Activated CD4-positive, alpha-beta T cell treated with anti-CD3 and anti-CD28 coated beads, Interleukin-2, amount 10 ng/mL, durations not matched to agents 24 days and 14 days (primary cell): ENCODE measurements at places on chromosomes 6 and 20. TPM values are rescaled to one million over a fixed set of nuclear protein-coding genes. Genes with fewer than 3 reads are reported as not detected.

GRCh38 chr6:16494793-16495192 lies 256.4 kb downstream of the GMPR start:
- DNase-seq, result peak; percentile 56

- DNase-seq, result no peak
Observed at GRCh38 chr20:59800309-59800708, 133.1 kb downstream of the SYCP2 start.

- DNase-seq, result no peak
Observed at GRCh38 chr6:33971580-33971979, 167.8 kb upstream of the MLN start.

- no peak for DNase-seq
Observed at GRCh38 chr20:11375335-11375734, 542.4 kb upstream of the BTBD3 start.

DNA sequence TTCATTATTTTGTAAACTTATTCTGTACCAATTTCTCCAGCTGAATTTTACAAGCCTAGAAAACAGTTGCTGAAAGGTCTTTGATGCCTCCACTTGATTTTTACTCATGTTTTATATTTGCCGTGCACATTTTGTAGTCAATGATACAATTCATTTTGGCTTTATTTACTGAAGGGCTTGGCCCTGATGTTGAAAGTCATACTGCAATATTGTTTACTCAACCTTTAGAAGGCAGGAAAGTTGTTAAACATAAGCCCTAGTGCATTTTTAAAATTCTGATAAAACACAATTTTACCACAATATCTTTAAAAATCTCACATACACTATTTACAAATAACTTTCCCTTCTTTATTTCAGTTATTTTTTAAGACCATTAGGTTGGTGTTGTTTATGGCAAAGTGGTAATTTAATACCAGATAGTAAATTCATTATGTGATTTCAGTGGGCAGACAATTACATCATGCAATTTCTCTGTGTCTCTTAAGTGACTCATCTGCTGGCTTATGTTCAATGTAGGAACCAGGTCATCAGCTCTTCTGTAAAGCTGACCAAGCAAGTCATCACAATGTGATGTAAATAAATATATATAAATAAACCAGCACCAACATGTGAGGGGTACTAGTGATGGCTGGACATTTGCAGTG lies 121.1 kb upstream of the SLC35B3 start:
- no peak for DNase-seq

- no peak for DNase-seq
Observed at GRCh38 chr6:52801188-52801841, 2.3 kb downstream of the GSTA1 start.

DNA sequence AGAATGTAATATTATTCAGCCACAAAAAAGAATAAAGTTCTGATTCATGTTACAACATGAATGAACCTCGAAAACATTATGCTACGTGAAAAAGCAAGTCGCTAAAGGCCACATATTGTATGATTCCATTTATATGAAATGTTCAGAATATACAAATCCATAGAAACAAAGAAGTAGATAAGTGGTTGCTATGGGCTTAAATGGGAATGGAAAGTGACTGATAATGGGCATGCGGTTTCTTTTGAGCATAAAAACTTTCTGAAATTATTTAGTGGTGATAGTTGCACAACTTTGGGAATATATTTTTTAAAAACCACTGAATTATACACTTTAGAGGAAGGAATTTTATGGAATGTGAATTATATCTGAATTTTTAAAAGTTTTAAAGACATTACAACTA lies 33.4 kb upstream of the TCP11 start:
- DNase-seq, result no peak

DNA sequence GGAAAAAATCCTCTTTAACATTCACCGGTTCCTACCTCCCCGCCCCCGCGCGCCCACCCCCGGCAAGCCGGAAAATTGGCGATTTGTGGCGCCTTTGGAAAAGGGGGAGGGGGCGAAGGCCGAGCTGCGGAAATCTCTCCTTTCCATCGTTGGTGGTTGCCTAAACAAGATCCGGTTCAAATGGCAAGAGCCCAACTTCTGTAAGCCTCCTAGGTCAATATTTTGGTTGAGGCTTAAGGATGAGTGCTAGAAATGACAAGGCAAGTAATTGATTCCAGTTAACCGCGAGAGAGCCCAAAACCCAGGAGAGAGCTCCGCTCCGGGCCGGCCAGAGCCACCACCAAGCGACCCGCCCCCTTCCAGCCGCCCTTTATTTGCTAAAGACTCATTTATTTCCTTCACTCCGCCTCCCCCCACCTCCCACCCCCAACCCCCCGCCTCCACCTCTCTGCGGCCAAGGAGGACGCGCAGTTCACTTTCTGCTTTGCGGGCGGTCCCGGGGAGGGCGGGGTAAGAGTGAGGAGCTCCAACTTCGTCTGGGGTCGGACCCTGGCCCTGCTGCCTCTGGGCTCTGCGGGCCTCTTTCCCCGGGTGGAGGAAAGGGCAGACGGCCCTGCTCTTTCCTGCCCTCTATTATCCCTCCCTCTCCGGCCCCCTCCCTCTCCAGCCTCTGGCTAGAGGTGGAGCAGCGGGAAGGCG lies 838 bp upstream of the NKX2-2 start:
- no peak for DNase-seq

DNA sequence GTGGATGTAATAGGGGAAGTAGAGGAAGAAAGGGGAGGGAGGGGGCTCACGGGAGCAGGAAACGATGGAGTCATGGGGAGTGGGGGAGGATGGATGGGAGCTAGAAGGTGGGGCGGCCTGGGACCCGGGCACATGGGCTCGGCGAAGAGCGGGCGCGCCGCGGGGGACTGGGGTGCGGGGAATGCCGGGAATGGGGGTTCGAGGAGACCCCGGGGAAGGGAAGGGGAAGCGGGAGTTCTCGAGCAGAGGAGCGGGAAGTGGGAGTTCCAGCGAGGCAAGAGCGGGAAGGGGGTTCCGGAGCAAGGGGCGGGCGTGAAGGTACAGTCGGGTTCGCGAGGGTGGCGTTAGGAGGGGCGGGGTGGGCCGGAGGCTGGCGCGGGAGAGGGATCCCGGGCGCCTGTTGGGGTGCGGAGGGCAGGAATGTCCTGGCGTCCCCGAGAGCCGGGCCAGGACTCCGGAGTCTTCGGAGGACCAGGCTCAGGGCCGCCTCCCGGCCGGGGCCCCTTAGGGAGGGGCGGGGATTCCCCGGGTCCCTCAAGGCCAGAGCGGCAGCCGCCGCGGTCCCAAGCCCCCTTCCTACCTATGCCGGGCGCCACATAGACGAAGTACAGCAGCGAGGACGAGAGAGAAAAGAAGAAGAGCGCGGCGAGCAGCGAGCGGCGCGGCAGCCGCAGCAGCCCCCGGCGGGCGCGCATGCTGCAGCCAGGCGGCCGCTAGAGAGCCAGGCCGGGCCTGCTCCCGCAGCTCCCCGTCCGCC lies 504 bp downstream of the B4GALT5 start:
- peak; percentile 81 for DNase-seq

GRCh38 chr6:7707787-7708186 lies 18.1 kb upstream of the BMP6 start:
- no peak for DNase-seq

DNA sequence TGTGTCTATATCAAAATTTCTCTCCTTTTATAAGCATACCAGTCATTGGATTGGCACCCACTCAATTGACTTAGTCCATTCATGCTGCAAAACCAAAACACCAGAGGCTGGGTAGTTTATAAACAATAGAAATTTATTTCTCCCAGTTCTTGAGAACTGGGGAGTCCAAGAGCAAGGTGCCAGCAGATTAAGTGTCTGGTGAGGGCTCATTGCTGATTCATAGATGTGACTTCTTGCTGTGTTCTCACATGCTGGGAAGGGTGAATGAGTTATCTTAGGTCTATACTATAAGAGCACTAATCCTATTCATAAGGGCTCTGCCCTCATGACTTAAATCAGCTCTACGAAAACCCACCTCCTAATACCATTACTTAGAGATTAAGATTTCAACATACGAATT lies 501.4 kb downstream of the EPM2A start:
- DNase-seq, result no peak

- no peak for DNase-seq
Observed at GRCh38 chr6:1468126-1468525, 78.8 kb downstream of the FOXF2 start.

- no peak for DNase-seq
Observed at GRCh38 chr20:34404803-34405202, 41.7 kb downstream of the ITCH start.

- DNase-seq, result no peak
Observed at GRCh38 chr6:105174512-105174911, 5.3 kb downstream of the POPDC3 start.

GRCh38 chr20:34337982-34338726 lies 24.9 kb upstream of the ITCH start:
- DNase-seq, result no peak

- DNase-seq, result no peak
Observed at GRCh38 chr6:150579611-150580010, 20.1 kb upstream of the PLEKHG1 start.

DNA sequence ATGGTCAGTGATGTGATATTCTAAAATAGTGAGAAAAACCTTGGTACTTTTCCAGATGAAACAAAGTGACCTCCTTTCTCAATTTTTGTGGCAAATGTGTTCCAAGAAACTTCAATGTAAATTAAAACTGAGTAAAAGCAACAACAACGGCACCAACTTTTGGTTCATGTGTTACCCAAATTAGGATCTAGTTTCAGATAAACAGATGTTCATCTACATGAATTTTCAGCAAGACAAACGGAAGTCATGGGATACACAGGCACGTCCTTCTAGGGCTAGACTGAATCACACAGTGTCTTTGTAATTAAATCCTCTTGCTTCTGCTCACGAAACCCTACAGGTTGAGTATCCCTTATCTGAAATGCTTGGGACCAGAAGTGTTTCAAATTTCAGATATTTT lies 915.2 kb downstream of the TFAP2A start:
- DNase-seq, result no peak

- no peak for DNase-seq
Observed at GRCh38 chr6:157496534-157497095, 115.6 kb downstream of the ZDHHC14 start.

DNA sequence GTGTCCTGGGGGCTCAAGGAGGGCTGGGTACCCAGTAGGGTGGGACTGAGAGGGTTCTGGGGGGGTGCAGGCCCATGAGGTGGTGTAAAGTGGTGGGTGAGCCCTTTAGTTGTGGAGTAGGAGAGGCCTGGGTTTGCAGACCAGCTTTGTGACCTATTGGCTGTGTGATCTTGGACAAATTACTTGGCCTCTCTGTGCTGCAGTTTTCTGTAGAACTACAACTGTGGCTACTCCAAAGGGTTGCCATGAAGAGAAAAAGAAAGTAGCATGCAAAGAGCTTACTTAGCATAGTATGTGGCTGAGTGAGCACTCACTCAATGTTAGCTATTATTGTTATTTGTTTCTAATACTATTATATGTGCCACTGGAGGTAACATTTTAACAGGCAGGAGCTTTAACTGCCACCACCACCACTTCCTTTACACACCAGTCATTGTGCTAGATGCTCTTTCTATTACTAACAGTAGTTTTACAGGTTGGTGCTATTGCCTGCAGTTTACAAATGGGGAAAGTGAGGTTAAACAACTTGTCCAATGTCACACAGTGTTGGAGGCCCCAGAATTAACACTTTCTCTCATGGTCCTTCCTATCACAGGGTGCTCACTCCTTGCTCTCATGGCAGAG lies 286.8 kb downstream of the DHX35 start:
- no peak for DNase-seq

GRCh38 chr6:154529957-154530356 lies 19.5 kb upstream of the CNKSR3 start:
- no peak for DNase-seq

DNA sequence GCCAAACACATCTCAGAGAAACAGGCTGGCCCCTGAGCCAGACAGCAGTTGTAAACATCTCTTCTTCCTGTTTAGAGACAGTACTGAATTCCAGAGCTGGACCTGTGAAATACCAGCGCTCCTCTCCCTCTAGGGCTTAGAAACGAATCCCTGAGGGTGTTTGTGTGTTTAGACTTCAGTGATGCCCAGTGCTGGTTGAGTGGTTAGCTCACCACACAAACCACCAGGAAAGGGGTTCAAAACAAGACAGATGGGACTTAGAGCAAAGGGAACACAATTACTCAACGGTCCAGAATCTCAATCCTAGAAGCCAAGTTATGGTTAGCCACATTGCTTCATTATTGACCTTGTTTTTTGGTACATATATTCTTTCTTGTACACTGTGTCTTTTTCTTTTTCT lies 108.7 kb upstream of the TMEM170B start:
- DNase-seq, result peak; percentile 57

GRCh38 chr20:51500311-51500710 lies 42.2 kb downstream of the NFATC2 start:
- DNase-seq, result peak; percentile 85

DNA sequence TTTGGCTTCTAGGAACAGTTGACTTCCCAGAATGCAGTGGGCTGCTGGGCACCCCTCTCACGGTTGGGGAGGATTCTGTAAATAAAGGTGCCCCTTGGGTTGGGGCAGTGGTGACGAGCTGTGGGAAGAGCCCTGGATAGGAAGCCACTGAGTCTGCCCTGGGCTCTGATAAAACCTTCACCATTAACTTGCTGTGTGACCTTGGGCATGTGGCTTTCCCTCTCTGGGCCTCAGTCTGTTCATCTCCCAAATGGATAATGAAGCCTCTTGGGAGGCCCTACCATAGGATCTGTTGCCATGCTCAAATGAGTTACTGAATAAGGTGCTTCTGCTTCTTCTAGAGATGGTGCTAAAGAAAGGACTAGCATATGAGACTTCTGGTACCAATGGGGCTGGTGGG lies 3.7 kb downstream of the CRIP3 start:
- DNase-seq, result no peak

DNA sequence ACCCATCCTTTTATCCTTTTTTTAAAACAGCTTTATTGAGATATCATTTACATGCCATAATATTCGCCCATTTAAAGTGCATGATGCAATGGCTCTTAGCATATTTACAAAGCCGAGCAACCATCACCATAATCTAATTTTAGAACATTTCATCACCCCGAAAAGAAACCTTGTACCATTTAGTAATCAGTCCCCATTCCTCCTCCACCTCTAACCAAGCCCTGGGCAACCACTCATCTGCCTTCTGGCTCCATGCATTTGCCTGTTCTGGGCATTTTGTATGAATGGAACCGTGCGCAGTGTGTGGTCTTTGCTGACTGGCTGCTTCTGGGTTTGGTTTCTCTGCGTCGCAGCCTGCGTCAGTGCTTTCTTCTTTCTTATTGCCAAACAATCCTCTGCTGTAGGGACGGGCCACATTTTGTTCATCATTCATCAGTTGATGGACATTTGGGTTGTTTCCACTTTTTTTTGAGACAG lies 10.2 kb upstream of the EEF1A2 start:
- no peak for DNase-seq

- no peak for DNase-seq
Observed at GRCh38 chr6:145075425-145075824, 659.9 kb downstream of the EPM2A start.

Gene DEFB132
- not detected in 2 replicates for total RNA-seq

Gene CD24
- 0.49 and 0.64 TPM in 2 replicates for total RNA-seq

Gene SEL1L2
- total RNA-seq, result not detected in 2 replicates

Gene PNLDC1
- 0.40 and 0.97 TPM in 2 replicates for total RNA-seq

Gene LST1
- total RNA-seq, result 42.6 and 46.4 TPM in 2 replicates

Gene NKX2-4
- not detected in 2 replicates for total RNA-seq

Gene SLC22A16
- total RNA-seq, result not detected in 2 replicates

Gene SLC17A3
- total RNA-seq, result 0.58 and 0.99 TPM in 2 replicates

Gene SIRPA
- total RNA-seq, result 0.05 TPM in 1 of 2 replicates, not detected in the other

Gene COL9A3
- total RNA-seq, result 0.47 TPM in 1 of 2 replicates, not detected in the other

Gene STMN3
- 9.7 and 10.7 TPM in 2 replicates for total RNA-seq

Gene IER3
- 512 and 516 TPM in 2 replicates for total RNA-seq

Gene MAPK13
- total RNA-seq, result 59.4 and 61.6 TPM in 2 replicates

Gene ATP5F1E
- 69.9 and 70.9 TPM in 2 replicates for total RNA-seq

Gene PIGU
- total RNA-seq, result 26.4 and 27.1 TPM in 2 replicates

Gene CYP39A1
- not detected in 2 replicates for total RNA-seq
